Right lobe of liver (tissue), 6 donors: ENCODE measurements at places on chromosomes 6 and 20. TPM values are rescaled to one million over a fixed set of nuclear protein-coding genes. Genes with fewer than 3 reads are reported as not detected.

GRCh38 chr6:82088978-82089771 is 158.4 kb downstream of the IBTK start:
- DNase-seq, result no peak

The GSTA3 gene
- total RNA-seq, result not detected

- DNase-seq, result no peak
Measured at GRCh38 chr20:36167902-36168503, 13.5 kb downstream of the EPB41L1 start.

GRCh38 chr6:32825966-32826365 is 9.2 kb upstream of the HLA-DOB start:
- no peak for DNase-seq

The EPPIN gene
- not detected for total RNA-seq

GRCh38 chr6:144351379-144352127 is 66.4 kb downstream of the UTRN start:
- no peak for DNase-seq

DNA sequence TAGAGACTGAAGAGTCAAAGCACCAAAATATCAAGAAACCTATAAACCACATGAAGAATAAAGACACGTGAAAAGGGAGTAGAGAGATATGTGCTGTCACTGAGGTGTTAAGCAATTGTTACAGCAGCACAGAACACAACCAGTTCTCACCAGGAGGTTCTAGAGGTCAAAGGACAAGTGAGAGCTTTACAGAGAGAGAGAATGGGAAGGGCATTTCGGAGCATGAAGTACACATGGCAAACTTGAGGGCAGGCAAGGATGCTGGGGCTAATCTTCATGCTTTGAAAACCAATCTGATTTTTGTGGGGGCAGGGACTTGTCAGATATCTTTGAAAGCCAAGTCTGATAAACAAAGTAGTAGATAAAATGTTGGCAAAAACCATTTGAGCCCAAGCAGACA is 142.3 kb upstream of the NRSN1 start:
- DNase-seq, result no peak

- no peak for DNase-seq
Measured at GRCh38 chr6:84177241-84177640, 50.2 kb downstream of the CEP162 start.

GRCh38 chr6:5041955-5042354 is 38.1 kb upstream of the RPP40 start:
- DNase-seq, result no peak

DNA sequence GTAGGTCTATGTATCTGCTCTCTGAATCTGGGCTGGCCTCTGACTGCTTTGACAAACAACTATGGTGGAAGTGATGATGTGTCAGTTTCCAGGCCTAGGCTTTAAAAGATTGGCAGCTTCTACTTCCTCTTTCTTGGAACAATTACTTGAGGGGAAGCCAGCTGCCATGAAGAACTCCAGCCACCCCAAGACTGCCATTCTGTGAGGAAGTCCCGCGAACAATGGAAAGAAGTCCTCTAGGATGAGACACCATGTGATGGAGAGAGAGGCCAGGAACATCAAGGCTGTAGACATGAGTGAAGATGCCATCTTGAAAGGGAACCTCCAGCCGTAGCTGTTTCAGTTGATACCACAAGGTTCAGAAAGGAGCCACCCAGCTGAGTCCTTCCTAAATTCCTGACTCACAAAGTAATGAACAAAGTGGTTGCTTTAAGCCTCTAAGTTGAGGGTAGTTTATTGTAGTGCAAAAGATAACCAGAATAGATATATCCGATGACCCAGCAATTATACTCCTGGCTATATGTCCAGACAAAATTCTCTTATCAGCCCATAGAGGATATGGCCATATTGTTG is 15.3 kb upstream of the TCF15 start:
- DNase-seq, result no peak

DNA sequence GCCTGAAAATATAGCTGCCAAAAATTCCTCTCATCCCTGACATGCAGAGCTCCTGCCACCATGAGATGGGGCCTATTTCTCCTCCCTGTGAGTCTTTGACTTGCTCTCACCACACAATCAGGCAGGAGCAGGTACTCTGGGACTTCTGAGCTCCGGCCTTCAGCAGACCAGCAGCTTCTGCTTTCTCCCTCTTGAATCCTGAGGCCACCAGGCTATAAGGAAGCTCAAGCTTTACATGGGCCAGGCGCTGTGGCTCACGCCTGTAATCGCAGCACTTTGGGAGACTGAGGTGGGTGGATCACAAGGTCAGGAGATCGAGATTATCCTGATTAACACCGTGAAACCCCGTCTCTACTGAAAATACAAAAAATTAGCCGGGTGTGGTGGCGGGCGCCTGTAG is 238.7 kb upstream of the RREB1 start:
- DNase-seq, result no peak

DNA sequence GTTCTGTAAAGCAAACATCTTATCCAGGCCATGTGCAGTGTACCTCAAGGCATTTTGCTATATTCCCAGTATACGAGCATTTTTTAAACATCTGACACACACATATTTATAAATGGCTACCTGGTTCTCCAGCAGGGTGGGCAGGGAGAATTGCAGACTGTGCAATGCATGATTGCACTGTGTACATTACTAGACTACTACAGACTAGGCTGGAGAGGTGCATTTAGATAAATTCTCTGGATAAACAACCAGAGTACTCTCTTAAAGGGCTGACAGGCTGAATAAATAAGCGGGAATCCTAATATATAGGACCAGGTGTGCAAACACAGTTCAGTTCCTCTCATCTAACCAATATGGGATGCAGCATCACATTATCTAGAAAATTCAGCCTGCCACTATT is 428.3 kb upstream of the ARID1B start:
- no peak for DNase-seq
